ENCODE measurements at places on chromosomes 11 and 22. TPM values are rescaled to one million over a fixed set of nuclear protein-coding genes. Genes with fewer than 3 reads are reported as not detected.

Gene HEPN1
- not detected for total RNA-seq

Gene SCO2
- total RNA-seq, result not detected

Gene PPP2R1B
- total RNA-seq, result 30.9 TPM

Gene MS4A4A
- total RNA-seq, result not detected

Gene CCDC34
- total RNA-seq, result 7.6 TPM

Gene EFCAB6
- 0.21 TPM for total RNA-seq

Gene TRIM29
- 489 TPM for total RNA-seq

Gene SLC5A1
- total RNA-seq, result 0.21 TPM

Gene OR8D4
- total RNA-seq, result not detected

Gene ABTB2
- total RNA-seq, result 3.3 TPM

Gene ROBO4
- total RNA-seq, result not detected

Gene HSPB2
- not detected for total RNA-seq

Gene IGF2
- 30.0 TPM for total RNA-seq

Gene AAMDC
- 10.3 TPM for total RNA-seq

Gene LINC01488
- not detected for total RNA-seq

Gene GRM5
- not detected for total RNA-seq

Gene ALDH3B2
- 43.2 TPM for total RNA-seq

Gene LTBP3
- 47.3 TPM for total RNA-seq

Gene CCDC116
- not detected for total RNA-seq

Gene PRODH
- total RNA-seq, result 8.7 TPM

Gene SLC6A5
- not detected for total RNA-seq

Gene KDELR3
- total RNA-seq, result 5.8 TPM

Gene RASGRP2
- not detected for total RNA-seq

Gene DEPDC7
- total RNA-seq, result 2.1 TPM

Gene TMEM191B
- 1.3 TPM for total RNA-seq

Data from airway epithelial cell (primary cell).